ENCODE measurements at places on chromosomes 7 and 10.

GRCh38 chr10:97770255-97770654 is 1.5 kb downstream of the SFRP5 start:
- no peak for DNase-seq

GRCh38 chr10:100522945-100523344 is 3.3 kb upstream of the SEC31B start:
- DNase-seq: no peak

DNA sequence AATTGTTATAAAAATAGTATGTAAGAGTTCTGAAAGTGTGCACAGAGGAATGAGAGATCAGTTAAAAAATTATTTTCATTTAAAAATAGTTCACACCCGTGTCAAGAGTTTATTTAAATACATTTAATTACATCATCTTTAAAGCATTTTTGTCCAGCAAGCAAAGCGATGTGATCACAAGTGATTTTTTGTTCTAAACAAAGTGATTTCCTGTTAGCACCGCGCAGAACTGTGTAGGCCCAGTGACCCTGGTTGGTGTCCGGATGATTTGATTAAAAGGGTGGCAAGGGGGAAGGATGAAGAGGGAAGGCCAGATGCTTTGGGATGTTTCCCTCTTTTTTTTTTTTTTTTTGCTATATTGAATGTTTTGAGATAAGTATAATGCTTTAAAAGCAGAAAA is 227.8 kb upstream of the PITRM1 start:
- DNase-seq: no peak

GRCh38 chr10:59383908-59384307 is 21.6 kb upstream of the FAM13C start:
- no peak for DNase-seq

DNA sequence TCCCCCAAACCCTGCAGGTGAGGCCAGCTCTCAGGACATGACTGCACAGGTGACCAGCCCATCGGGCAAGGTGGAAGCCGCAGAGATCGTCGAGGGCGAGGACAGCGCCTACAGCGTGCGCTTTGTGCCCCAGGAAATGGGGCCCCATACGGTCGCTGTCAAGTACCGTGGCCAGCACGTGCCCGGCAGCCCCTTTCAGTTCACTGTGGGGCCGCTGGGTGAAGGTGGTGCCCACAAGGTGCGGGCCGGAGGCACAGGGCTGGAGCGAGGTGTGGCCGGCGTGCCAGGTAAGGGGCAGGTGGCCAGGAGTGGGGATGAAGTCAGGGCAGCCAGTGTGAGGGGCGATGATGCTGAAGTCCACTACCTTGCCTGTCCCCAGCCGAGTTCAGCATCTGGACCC is 8.3 kb upstream of the ATP6V1F start:
- DNase-seq: no peak

DNA sequence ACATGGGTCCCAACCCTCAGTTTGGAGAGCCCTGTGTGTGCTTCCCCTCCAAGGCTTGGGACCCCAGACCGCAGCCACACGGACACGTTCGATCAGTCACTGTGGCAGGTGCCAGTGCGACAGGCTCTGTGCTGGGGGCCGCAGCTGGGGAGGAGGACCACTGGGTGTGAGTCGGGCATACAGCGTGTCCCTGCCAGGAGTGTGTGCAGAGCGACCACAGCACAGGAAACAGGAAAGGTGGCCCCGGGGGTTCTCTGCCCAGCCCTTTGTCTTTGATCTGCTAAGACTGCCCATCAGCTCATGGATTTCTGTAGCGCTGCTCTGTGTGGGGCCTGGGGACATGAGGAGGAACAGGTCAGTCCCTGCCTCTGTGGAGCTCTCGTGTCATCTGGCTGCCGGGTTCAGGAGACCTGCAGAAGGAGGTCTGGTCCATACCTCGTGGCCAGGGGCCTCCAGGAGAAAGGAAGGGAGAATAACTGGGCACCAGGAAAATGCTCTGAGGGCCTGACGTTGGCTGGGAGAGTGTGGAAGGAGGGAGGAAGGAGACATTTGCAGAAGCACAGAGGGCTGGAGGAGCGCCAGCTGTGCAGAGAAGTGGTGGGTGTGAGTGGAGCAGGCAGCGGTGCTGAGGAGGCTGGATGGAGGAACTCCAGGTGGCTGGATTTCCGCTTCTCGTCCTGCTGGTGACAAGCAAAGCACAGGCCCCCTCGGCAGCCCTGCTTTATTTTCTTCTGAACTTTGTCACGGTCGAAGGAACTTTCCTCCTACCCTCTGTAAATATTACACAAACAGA is 4.1 kb downstream of the NUDT1 start:
- DNase-seq: no peak

DNA sequence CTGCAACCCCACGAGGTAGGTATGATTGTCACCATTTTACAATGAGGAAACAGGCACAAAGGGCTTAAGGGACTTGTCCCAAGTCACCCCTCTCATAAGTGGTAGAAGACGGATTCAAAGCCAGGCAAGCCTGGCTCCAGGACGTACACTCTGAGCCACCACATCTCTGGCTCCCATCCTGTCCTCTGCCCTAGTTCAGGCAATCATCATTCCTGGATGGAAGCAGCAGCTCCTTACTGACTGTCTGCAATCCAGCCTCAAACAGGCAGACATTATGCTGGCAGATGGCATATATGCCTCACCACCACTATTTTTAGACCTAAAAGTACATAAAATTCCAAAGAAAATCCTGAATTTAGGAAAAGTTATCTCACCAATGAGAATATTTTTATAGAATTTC is 100.7 kb downstream of the USP6NL start:
- no peak for DNase-seq

DNA sequence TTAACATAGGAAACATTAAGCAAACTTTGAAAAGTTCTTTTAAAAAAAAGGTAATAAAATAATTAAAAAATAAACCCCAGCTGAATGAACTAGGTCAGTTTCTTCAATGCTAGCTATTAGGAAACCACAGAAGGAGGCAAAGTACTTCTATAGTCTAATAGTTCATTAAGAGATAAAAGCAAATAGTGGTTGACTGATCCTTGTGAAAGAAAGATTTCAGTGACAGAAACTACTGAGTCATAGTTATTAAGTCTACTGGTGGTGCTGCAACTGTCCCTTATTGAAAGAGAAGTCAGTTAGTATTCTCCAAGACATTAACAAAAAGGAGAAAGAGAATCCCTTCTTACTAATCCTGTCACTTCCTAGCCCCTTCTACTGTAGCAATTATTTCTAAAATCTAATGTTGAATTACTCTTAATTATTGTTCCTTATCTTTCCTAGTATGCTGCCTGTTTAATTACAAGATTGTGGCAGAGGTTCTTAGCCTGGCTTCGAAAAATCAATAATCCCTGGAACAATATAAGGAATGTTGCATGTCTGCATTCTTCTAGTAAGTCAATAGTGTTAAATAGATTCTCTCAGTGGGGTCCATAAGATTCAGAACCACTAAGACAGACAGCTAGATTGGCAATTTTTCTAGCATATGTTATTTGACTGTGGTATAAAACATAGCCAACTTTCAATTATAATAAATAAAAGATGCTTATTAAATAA is 18.2 kb downstream of the TCTN3 start:
- DNase-seq: no peak

- no peak for DNase-seq
These were observed 478.6 kb downstream of the GRID1 start for GRCh38 chr10:85888004-85888403.

DNA sequence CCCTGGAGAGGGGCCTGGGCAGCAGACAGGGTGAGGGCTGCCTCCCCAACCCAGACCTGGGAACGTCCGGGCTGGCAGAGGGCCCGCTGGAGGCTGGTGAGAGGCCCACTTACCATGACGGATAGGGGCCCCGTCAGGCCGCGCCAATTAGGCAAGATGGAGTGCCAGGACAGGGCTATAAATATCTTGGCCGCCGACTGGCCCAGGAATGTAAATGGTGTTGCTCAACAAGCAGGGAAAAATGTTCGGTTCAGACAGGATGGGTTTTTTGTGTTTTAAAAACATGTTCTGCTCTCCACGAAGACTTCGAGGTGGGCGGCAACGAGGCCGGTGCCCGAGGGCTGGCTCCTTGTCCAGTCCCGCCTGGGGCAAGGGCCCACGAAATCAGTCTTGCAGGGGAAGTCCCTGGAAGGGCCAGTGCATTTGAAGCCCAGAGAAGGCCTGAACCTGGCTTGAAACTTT is 35.8 kb upstream of the ELN start:
- DNase-seq: peak; percentile 64

DNA sequence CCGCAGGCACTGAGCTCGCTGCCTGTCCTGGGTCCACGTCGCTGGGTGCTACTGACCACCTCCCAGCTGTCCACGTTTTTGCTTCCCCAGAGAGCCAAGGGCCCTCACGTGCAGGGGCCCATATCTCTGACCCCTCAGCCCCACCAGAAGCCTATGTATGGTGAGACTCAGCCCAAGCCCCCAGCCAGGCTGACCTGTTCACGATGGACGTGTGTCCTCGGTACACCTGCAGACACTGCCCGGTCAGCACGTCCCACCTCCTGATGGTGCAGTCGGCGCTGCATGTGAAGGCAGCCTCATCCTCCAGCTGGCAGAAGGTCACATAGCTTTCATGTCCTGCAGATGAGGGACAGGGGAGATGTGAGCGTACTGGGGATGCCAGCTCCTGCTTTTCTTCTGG is 9.9 kb downstream of the WDR86 start:
- DNase-seq: no peak

GRCh38 chr10:67612577-67613537 is 83.1 kb downstream of the CTNNA3 start:
- DNase-seq: no peak

GRCh38 chr7:82624337-82624736 is 180.8 kb upstream of the CACNA2D1 start:
- DNase-seq: no peak

- no peak for DNase-seq
These were observed 35.7 kb downstream of the CCAR1 start for GRCh38 chr10:68756766-68757165.

DNA sequence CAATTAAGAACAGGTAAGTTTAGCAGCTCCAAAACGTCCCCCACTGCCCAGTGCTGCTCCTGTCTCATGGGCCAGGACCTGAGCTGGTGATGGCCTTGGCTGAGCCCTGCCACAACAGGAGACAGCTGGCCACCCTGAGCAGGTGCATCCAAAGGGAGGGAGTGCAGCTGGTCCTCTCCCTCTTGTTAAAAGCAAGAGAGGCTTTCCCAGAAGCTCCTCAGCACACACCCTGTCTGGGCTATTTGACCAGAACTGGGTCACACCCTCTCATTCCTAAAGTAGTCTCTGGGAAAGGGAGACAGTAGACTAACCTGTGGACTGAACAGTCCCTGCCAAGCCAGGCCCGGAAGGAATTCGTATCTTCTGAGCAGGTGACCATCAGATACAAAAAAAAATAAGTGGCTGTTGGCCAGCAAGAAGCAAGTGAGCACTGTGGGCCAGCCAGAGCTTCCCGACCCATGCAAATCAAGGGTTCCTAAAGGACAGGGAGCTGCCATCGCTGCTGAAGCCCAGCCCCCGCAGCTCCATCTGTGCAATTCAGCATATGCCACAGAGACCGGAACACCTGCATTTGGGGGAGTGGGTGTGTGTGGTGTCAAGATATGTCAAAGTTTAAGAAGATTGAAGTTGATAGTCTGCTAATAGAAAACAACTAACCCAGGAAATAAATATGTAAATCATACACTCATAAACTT is 2.1 kb upstream of the TMEM72 start:
- no peak for DNase-seq

- DNase-seq: no peak
These were observed 62.5 kb upstream of the RAPGEF5 start for GRCh38 chr7:22419488-22419887.

- no peak for DNase-seq
These were observed 26.0 kb downstream of the PRSS2 start for GRCh38 chr7:142796501-142797390.

DNA sequence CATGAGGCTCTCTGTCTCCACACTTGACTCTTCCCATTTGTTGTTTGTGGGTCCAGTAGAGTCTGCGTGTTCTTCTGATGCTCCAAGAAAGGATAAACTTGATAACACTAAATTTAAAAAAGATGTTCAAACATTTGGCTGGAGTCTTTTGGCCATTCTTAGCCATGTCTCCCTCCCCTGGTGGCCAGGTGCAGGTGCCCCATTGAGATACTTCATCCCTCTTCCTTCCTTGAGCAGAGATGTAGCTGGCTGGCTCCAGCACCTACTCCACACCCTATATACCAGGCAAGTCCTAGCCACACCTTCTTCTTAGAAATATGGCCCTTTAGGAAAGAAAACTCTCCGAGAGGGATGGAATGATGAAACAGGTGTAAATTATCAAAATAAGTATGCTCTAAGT is 103.2 kb upstream of the GJD4 start:
- DNase-seq: no peak

DNA sequence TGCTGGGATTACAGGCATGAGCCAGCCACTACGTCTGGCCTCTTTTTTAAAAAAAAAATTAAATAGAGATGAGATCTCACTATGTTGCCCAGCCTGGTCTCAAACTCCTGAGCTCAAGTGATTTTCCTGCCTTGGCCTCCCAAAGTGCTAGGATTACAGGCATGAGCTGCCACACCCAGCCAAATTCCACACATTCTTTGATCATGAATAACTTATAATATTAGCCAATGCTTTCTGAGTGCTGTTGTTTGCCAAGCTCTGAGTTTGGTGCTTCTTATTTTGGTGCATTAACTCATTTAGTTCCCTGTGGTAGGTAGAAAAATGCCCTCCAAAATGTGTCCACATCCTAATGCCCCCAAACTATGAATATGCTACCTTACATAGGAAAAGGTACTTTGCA is 47.2 kb upstream of the MKI67 start:
- no peak for DNase-seq

GRCh38 chr7:129110258-129110981 is 34.1 kb upstream of the TSPAN33 start:
- DNase-seq: no peak

DNA sequence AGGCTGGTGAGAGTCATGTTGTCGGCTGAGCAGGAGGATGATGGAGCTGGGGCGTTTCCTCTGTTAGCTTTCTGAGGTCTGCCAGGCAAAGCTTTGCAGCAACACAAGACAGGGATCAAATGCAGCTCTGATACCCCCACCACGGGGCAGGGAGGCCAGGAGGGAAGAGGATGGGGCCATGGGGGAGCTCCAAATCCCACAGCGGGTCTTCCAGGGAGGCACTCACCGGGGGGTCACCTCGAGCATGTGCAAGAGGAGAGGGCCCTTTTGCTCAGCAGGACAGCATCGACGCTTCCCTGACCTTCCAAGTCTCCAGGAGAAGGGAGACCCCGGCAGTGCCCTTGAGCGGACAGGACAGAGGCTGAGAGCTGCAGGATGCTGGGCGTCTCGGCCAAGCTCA is 127.5 kb downstream of the WDR37 start:
- DNase-seq: no peak

GRCh38 chr10:97279121-97279815 is 13.2 kb downstream of the ARHGAP19 start:
- no peak for DNase-seq

DNA sequence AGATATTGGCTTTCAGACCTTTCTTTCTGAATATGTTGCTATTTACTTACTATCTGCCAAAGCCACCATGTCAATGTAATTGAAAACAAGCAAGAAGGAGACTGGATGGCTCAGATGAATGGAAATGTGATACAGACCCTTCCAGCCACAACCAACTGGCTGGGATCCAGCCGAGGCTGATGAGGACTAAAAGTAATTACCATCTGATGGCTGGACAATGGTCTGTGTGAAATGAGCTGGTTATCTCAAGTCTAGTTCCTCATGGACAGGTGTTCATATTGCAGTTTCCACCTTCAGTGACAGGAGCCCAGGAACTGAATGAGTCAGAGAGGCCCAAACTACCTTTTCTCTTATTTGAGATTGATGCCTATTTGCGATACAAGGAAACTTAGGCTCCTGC is 267.5 kb downstream of the GATA3 start:
- DNase-seq: no peak
